ENCODE measurements at places on chromosomes 7 and 10.

DNA sequence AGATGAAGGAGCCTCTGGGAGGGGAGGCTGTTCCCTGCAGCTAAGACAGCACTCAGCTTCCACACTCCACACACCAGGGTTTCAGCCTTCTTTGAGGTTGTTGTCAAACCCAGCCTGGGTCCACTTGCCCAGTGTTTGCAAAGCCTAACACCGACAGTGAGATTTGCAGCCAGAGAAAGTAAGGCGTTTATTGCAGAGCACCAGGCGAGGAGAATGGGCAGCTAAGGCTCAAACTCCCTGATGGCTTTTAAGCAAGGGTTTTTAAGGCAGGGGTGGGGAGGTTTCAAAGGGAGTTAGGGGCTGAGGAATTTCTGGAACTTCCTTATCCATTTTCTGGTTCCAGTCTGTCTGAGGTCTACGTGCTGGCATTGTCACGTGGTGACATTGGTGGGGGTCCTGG lies 4.7 kb upstream of the ZNF775 start:
- DNase-seq, result no peak

DNA sequence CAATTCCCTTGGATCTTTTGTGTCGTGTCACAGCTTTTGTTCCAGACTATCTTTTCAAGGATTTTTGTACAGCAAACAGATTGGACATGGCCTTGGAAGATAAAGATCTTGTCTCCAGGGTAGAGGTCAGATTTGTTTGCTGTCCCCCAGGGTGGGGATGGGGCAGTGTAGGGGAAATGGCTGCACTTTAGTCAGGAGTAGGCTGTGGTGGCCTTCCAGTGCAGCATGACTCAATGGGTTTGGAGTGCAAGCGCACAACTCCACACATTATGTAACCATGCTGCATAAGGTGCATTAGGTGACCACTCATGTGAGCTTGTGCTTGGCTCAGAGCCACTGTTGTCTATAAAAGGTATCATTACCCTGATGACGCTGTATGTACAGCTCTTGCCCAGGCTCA lies 23.9 kb upstream of the ADAMTS14 start:
- DNase-seq, result no peak

GRCh38 chr7:96532428-96532935 lies 177.2 kb downstream of the SEM1 start:
- no peak for DNase-seq

DNA sequence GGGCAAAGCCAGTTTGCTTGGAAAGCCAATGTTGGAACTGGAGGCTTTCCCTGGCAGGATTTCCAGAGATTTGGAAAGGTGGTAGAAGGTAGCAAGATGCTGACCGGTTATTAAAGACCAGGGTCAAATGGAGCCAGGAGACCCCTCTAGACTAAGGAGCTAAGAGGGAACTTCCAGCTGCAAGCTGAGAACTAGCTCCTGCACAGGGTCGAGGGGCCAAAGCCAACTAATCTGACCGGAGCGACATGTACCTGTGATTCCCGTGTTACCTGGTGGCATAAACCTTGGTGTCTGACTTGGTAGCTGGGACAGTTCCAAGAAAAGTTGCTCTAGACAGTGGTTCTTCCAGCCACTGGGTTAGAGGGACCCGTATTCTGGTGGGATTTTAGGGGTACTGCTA lies 41.8 kb downstream of the SPDYE5 start:
- DNase-seq, result no peak

DNA sequence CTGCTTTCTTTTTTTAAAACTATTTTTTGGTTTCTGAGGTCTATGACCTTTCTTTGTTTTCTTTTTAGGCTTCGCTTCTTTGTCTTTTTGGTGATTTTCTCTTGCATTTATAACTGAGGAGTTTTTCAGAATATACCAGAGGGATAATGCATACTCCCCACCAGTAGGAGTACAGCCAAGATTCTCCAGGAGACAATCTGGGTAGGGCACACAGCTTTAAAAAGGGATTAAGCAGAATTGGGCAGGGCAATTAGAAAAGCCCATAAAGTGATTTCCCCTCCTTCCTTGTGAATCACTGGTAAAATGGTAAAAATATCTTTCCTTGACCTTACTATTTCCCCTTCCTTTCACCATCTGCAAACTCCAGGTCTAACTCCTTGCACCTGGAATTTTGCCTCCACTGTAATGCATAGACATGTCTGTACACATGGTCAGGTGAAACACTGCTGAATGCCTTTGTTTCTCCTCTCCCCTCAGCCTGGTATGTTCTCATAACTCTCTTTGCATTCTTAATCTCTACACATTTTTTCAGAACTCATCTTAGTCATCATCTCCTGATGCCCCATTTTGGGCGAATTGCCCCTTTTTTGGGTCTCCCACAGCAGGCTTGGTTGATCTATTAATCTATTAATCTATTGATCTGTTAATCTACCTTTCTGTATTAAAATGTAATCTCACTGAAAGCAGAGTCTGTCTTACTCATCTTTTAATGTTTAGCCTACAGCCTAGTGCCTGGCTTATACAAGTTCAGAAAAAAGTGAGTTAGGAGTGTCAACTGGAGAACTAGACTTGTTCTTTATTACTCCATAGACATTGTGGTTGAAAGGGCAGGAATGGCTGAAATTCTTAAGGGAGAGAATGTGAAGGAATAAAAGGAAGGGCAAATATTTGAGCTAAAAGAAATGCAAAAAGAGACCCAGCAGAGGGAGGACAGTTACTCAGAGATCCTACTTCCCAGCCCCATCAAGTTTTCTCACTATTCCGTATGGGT lies 64.6 kb downstream of the MDFIC start:
- no peak for DNase-seq

- no peak for DNase-seq
Observed at GRCh38 chr10:60031664-60032063, 125.3 kb upstream of the CCDC6 start.

GRCh38 chr7:468681-469562 lies 50.7 kb downstream of the PDGFA start:
- DNase-seq, result no peak

DNA sequence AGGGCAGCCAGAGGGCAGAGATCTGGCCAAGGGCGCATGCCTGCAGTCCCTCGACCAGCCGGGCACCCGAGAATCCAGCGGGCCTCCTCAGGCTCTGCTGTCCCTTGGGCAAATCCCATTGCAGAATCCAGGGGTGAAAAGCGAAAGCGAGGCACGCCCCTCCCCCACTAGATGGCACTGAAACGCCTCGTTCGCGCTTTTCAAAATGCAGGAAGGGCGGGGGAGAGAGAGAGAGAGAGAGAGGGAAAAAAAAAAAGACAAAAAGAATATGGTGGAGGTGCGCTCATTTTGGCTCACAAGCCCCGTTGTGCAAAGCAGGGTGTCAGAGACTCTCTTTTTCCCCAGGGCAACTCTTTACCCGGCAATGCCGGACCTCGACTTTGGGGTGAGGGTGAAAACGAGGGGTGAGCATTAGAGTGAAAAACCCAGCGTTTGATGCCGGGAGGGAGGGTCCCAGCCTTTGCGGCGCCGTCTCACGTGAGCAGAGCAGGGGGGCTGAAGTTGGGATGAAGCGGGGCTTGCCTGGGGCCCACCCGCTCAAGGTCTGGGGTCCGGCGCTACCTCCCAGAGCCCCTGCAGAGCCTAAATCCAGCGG lies 2.5 kb upstream of the TMEM178B start:
- DNase-seq, result no peak

DNA sequence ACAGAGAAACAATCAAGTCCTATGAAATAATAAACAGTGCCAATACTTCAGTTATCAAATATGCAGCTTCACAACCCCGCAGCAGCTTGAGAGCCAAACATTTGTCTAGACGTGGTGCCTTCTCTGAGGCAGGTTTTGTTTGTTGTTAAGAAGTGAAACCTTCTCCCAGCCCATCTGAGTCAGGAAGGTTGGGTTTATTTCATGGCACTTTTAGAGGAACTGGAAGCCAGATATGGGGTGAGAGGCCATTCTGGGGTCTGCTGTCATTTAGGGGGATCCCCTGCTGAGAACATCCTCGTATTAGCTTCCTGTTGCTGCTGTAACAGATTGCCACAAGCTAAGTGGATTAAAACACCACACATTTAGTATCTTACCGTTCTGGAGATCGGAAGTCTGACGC lies 113.6 kb downstream of the GRK5 start:
- DNase-seq, result no peak
